ENCODE measurements at places on chromosomes 7 and 10. TPM values are rescaled to one million over a fixed set of nuclear protein-coding genes. Genes with fewer than 3 reads are reported as not detected.

SLC25A40 gene
- 5.5 TPM for polyA plus RNA-seq

CNPY1 gene
- not detected for polyA plus RNA-seq

SAP25 gene
- polyA plus RNA-seq: 0.34 TPM

ASB10 gene
- polyA plus RNA-seq: not detected

AMPH gene
- 1.6 TPM for polyA plus RNA-seq

ATP6V0E2 gene
- 17.7 TPM for polyA plus RNA-seq

IFIT1B gene
- polyA plus RNA-seq: not detected

DNA sequence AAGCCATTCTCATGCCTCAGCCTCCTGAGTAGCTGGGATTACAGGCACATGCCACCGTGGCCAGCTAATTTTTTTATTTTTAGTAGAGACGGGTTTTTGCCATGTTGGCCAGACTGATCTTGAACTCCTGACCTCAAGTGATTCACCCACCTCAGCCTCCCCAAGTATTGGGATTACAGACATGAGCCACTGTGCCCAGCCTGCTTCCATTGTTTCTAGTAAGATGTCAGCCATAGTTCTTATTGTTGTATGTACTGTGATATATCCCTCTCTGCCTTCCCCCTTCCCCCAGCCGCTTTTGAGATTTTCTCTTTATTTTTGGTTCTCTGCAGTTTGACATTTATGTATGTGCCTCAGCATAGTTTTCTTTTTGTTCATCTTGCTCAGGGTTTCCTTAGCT, 87.9 kb upstream of the KLF14 start:
- DNase-seq: no peak

DNA sequence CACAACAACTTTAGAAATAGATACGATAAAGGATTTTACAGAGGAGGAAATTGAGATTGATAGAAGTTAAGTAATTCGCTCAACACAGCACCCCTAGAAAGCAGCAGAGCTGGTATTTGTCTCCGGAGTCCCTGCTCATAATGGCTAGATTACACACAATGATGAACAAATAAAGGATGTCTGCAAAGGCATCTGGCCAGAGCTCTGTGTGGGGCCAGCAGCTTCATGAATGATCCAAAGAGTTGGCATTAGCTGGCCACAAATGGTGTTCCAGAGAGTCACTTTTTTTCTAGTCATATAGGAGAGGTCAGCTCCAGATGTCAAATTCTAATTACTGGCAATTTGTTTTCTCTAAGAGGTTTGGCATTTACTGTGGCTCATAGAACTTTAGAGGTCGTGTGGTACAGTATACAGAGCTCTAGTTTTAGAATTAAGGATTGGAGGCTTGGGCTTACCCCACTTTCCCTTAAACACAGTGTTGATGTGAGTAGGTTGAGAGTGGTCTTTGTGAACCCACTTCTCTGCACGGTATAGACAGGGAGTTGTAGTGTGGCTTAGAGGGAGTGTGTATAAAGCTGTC, 186.2 kb downstream of the BICC1 start:
- no peak for DNase-seq

GRCh38 chr7:132882714-132883428, 199.0 kb downstream of the CHCHD3 start:
- no peak for DNase-seq

DNA sequence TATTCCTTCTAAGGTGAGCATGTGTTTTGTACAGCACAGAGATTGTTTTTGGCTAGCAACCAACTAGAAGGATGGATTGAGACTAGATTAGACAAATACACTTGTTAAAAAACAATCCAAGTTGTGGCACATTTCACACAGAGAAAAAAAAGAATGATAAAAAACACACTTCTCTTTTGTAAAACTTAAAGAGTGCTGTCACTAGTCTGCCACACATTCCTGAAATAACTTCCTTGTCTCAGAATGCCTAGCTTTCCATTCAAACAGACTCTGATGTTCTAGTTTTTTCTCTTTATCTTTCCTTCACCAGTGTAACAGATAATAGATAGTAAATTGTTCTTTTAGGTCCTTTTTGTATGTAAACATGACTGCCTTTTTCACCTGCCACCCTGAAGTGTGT, 11.4 kb downstream of the DLD start:
- DNase-seq: no peak

DNA sequence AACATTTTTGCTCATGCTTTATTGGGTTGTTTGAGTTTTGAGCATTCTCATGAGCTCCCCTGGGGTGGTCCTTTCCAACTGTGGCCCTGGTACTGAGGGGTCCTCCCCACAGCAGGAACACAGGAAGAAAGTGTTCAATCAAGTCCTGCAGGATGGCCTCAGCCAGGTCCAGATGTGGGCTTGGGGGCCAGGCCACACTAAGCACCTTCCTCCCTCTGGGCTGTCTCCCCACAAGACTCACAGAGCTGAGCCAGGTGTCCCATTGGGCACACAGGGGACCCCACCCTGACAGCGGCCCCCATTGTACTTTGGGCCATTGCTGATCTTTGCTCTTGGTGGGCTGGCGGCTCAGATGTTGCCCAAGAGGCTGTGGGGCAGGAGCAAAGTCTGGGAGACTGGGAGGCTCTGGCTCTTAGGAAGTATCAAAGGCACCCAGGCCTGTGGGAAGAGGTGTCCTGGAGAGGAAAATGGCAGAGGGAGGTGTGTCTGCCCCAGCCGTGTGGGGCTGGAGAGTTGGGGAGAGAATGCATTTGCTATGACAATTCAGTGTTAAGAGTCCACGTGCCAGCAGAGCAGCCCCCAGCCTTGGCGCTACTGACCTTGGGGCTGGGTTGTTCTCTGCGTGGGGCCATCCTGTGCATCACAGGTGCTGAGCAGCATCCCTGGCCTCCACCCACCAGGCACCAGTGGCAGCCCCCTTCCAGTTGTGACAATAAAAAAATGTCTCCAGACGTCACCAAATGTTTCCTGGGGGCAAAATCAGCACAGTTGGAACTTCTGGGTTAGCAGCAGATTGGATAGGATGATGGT, 17.8 kb downstream of the SCART1 start:
- no peak for DNase-seq

GRCh38 chr10:98167191-98167590, 32.7 kb downstream of the R3HCC1L start:
- no peak for DNase-seq

- no peak for DNase-seq
Measured at GRCh38 chr7:123995617-123996326, 37.1 kb downstream of the TMEM229A start.

GRCh38 chr7:156496363-156496769, 144.2 kb upstream of the RNF32 start:
- no peak for DNase-seq

DNA sequence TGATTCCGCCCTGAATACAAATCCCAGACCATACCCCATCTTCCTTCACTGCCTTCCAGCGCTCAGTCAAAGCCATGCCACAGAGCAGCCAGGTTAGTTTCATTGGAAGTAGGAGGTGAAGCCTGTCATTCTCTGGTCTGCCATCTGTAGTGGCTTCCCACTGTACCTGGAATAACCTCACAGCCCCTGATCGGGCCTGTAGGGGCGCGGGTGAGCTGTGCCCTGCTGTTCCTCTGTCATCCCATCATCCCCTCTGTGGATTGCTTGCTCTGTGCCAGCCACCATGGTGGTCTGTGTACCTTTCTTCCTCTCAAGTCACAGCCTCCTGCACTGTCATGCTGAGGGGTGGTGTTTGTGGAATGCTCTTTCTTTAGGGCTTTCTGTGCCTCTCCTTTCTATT, 155.1 kb downstream of the ZNF22 start:
- no peak for DNase-seq

DNA sequence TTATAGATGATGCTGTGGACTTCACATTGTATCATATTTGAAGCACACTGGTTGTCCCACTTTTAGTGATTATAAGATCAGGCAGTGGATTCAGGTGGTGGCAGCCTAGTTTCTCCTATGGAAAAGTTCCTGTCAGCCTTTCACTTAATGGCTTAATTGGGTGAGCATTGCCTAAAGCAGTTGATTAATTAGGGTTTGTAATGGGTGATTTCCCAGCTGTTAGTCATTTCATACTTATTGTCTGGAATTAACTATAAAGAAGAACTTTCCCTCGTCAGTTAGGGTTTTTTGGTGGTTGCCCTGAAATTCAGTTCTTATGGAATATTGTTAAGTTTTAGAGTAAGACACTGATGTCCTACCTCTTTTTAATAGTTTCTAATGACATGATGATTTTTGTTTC, 78.8 kb downstream of the SLC25A40 start:
- no peak for DNase-seq

- no peak for DNase-seq
Measured at GRCh38 chr7:146208492-146208891, 91.9 kb downstream of the CNTNAP2 start.

GRCh38 chr10:77319557-77319956, 318.1 kb downstream of the KCNMA1 start:
- no peak for DNase-seq

DNA sequence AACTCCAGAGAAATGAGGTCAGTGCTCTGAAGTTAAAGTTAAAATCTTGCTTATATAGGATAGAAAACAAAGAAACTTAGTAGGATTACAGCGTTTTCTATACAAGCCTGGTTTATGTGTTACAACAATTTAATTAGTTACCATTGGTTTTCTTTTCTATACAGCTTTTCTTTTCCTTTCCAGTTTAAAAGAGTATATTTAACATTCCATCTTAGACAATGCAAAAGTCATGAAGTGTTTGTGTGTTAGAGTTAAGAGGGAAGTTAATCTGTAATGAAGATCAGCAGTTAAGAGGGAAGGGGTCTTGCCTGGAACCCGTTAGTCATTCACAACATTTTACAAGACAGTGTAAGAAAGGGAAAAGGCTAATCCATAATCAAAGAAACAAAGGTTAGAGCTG, 338.3 kb downstream of the OTUD1 start:
- no peak for DNase-seq

DNA sequence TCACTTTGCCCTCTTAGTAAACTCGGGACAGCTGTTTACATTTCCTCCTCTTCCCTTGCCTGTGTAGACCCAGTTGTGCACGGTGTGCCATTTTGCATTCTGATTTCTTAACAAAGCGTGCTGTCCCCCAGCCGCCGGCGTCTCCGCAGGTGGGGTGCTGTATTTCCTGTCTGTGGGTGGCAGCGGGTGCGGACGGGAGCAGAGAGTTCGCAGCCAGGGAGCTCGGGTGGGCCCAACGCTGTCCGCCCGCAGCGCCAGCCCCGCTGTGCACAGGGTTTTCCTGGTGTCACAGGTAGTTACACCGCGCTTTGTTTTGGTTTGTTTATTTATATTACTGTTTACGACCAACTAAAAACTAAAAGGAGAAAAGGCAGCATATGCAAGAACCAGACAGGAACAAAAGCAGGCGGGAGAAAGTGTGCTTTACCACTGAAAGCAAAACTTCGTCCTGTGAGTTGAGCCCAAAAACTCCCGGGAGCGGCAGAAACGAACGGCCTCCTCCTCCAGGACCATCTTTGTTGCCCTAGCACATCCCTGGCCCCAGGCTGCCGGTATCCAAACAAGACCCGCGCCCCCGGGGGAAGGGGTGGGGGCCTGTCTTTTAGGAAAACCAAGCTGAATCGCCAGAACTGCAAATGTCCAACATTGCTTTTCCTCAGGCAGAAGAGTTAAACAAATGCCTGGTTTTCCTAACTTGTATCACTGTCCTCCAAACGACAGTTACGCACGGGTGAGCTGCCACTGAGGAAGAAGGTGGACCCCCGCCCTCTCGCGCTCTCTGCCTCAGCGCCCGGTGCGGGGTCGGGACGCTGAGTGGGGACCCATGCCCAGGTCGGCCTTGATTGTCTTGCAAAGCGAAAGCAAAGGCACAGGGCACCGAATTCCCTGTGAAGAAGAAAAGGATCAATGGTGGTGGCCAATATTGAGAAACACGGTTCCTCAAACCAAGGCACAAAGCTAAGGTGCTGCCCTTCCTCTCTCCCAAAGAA, 45.9 kb upstream of the DRGX start:
- no peak for DNase-seq

DNA sequence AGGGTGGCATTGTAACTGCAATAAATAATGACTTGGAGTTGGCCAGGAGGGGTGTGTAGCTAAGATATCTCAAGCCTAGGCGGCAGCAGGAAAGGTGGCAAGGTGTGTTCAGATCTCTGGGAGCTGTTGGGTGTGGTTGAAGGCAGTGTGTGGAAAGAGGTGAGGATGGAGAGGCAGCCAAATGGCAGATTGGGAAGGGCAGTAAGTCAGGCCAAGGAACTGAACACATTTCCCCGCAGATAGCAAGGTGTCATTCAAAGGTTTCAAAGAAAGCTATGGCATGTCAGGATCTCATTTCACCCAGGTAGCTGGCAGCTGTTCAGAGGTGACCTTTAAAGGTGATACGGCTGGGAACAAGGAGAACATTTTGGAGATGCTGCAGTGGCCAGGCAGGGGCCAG, 586.0 kb upstream of the MGMT start:
- no peak for DNase-seq

DNA sequence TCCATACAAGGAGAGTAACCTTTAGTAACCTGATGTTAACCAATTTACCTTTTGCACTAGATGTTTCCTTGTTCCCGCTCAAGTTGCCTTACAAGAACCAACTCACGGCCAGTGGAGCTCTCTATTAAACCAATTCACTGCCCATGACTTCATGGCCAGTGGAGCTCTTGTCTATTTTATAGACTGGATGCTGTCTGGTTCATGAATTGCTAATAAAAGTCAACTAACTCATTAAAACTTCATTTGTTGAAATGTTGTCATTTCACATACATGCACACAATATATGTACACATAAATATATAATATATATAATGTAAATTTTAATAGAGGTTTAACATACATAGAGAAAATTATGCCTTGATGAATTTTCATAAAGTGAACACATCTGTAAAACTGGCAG, 216.3 kb downstream of the RNLS start:
- no peak for DNase-seq

- DNase-seq: no peak
Measured at GRCh38 chr7:99422186-99422585, 13.4 kb downstream of the BUD31 start.

Data from BJ (cell line).